ENCODE measurements at places on chromosomes 5 and 9.

DNA sequence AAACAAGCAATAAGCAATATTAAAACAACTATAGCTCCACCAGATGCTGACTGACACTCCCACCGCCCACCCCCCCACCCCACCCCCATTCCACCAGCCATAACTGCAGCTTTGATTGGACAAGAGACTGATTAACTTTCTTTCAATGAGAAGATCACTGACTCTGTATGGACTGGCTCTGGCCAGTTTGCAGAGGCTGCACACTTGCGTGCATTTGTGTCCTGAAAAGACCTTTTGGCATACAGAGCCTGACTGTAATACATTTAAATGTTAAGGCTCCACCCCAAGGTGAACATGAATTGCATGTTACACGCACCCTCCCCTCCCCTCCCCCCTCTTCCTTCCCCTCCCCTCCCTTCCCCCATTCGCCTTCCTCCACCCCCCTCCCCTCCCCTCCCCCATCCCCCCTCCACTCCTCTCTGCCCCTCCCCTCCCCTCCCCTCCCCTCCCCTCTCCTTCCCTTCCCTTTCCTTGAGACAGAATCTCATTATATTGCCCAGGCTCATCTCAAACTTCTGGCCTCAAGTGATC, 31.1 kb downstream of the FGD3 start:
- no peak for DNase-seq

GRCh38 chr9:125262294-125262991, 817 bp downstream of the GAPVD1 start:
- DNase-seq = no peak

GRCh38 chr5:42927730-42928129, 112.4 kb downstream of the ANXA2R start:
- DNase-seq = no peak

GRCh38 chr5:57825031-57825686, 342.5 kb upstream of the ACTBL2 start:
- DNase-seq = no peak

GRCh38 chr9:131892162-131892707, 152.4 kb upstream of the RAPGEF1 start:
- no peak for DNase-seq

- no peak for DNase-seq
Measured at GRCh38 chr9:125355601-125356000, 94.0 kb downstream of the GAPVD1 start.

- DNase-seq = no peak
Measured at GRCh38 chr5:136001466-136001981, 27.3 kb upstream of the TGFBI start.

DNA sequence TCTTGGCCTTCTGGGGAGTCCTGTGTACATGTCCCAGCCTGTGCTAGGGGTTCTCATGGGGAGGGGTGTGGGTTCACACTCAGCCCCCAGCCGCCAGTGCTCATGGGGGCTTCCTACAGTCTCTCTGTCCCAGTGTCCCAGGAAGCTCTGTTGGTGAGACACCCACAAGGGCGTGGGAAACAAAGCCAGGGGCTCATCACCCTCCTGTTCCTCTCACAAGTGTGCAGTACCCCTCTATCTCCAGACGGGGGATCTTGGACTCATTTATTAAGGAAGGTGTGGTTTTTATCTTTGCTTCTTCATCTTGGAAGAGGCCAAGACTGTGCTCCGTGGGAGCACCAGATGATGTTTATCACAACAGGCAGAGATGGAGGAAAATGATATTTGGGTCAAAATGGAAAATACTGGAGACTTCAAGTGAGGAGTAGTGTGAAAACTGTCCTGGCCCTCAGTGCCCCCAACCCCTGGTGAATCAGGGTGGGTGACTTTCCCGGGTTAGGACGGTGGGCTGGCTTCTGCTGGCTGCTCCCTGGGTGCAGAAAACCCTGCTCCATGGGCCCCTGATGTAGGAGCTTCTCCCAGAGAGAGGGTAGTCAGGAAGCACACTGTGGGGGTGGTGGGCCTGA, 15.2 kb downstream of the TMEM171 start:
- DNase-seq = no peak

- DNase-seq = no peak
Measured at GRCh38 chr5:139912158-139912557, 116.5 kb downstream of the PSD2 start.

- DNase-seq = no peak
Measured at GRCh38 chr9:91391412-91391811, 29.7 kb upstream of the AUH start.

DNA sequence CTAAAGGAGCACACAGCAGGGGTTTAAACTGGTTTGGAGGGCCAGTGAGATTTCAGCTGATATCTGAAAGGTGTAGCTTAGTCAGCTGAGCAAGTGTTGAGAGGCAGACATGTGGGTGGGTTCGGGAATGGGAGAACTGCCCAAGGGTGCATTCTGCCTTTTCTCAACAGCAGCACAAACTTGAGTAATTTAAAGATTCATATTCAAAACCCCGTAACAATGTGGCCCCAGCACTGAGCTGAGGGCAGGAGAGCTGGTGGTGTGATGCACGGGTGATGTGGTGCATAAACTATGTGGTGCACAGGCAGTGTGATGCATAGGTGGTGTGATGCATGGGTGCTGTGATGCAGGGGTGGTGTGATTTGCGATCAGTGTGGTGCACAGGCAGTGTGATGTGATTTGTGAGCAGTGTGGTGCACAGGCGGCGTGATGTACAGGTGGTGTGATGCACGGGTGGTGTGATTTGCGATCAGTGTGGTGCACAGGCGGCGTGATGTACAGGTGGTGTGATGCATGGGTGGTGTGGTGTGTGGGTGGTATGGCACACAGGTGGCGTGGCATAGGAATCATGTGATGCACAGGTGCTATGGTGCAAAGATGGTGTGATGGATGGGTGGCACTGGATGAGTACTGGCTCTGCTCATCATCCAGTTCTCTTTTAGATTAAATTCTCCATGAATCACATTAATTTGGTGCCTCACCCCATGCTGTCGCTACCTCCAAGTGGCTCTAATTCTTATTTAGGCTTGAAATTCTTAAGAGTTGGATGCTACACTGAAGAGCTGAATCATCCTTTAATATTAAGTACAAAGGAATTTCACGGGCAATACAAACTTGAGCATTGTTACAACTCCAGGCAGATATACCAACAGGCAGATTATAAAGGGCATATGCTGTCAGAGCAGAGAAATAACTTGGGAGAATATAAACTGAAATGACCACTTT, 53.6 kb downstream of the DAP start:
- no peak for DNase-seq

- DNase-seq = no peak
Measured at GRCh38 chr5:177425196-177425800, 1.2 kb upstream of the GRK6 start.

DNA sequence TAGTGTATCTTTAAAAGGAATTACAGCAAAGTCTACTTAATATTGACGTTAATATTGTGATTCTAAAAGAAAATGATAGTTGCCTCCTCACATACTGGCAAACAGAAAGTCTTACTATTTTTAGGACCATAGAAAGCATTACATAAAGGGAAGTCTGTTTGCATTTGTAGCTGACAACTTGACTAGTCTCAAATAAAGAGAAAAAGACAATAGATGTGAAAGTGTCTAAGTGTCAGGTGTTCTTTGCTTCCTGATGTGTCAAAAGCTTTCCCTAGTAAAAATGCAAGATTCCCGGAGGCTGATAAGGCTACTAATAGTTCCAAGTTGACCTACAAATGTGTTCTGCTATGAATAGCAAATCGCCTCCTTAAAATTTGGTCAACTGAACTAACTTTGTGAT, 259.7 kb downstream of the CDH10 start:
- DNase-seq = no peak

- no peak for DNase-seq
Measured at GRCh38 chr9:135023088-135023785, 64.2 kb upstream of the OLFM1 start.

DNA sequence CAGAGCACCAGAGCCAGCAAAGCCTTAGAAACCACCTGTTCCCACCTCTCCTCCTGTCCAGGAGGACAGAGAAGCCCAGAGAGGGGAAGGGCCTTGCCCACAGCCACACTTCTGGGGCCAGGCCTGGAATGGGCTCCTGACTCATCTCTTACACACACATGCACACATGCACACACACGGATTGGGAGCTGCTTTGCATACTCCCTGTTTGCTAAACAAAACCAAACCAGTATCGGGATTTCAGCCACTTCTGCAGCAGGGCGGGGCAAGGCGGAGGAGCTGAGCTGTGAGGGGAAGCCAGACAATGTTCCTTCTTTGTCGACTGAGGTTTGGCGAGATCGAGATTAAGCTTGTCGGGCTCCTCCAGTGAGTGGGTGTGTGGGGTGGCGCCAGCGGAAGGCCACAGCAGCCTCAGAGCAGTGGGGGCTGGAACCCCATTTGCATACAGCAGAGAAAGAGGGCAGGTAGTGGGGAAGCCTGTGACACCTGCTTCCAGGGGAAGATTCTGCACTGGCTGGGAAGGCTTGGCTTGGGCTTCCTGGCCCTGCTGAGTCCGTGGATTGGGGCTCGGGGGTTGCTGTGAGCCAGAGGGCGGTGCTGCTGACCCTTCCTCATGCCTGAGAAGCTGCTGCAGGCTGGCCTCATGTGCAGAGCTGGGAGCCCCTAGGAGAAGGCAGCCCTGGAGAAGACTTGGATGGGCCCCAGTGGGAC, 16.1 kb downstream of the GFI1B start:
- no peak for DNase-seq

- no peak for DNase-seq
Measured at GRCh38 chr5:78827725-78828124, 157.4 kb downstream of the ARSB start.

- no peak for DNase-seq
Measured at GRCh38 chr5:173243831-173244305, 8.9 kb upstream of the NKX2-5 start.

DNA sequence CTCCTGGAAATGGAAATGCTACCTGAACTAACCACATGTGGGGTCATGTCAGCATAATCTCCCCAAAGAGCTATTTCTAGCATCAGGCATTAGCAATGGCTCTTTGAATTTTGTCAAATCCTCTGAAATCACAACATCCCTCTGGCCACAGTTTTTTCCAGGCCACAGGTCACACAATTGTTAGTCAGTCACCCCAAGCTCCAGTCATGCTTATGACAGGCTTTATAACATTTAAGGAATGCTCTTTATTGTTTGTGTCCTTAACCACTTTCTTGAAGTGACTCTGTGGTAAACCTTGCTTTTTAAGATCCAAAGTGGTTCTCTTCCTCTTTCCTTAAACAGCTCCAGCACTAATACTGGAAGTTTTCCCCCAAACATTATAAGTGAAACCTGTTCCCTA, 169.2 kb upstream of the HMHB1 start:
- DNase-seq = no peak

DNA sequence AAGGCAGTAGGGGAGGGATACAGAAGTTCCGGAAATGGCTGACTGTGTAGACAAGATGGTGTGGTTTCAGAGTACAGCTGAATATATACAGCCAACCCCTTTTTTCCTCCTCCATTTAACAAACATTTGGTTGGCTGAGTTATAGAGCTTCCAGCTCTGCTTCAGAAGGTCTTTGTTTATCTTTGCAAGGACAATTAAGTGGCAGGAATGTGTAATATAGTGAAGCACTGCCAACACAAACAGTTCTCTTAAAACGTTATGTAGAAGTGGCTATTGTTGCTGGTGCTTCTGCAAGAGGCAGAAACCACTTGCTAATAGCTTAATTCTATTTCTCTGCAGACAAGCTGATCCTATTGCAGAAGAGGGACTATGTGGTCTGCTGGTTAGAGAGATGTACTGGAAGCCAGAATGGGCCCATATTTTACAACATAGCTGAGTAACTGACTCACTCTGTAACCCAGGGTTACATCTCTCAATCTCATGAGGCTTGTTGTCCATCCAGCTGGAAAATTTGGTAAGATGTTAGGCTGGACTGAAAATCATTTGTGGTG, 62.7 kb upstream of the OSMR start:
- no peak for DNase-seq

DNA sequence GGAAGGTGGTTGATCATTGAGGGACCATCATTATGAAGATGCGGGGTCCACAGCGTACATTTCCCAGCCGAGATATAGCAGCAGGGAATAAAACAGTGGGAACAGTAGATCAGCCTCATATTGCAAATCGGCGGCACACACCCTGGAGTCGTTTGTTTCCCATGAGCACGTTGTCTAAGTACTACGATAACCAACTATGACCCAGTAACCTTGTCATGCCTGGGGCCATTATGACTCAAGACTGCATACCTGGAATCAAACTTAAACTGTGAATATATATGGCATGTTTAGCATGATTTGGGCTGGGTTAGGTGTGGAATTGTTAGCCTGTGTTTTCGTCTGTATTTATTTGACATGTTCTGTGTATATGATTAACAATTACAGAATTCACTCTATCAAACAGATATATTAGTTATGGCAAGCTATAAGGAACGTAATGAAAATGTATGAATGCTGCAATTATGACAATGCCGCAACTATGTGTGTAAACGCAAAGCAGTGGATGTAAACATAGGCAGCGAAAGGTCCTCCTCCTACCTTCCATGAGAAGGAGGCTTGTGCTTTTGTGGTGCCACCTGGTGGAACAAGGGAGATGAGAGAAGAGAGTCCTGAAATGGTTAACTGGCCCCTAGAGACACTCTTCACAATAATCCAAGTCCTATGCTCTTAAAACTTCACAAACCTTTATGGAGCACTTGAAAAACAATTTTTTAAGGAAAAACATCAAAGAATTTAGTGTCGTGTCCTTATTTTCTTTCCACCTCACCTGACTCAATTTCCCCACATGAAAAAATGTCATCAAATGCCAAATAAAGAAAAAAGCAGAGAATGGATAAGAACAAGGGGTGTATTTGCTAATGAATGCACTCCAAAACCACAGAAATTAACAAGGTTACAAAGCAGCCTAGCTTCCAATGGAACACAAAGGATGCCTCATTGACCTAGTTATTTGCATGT, 47.1 kb downstream of the SEMA5A start:
- DNase-seq = no peak

DNA sequence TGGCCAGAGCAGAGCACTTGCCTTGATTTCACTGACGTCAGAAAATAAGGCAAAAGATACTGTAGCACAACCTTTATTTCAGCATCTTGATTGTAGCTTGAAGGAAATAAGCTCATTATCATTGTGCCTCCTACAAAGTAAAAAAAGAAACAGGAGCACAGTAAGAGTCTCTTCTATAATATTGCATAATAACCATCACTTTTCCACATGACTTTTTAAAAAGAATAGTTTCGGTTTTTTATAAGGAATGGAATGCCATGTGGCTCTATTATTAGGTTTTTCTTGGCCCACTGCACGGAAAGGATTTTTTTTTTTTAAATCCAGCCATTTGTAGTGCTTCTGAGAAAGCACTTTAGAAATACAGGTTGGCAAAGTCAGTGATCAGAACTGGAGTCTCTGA, 655.3 kb downstream of the LRRC70 start:
- DNase-seq = no peak

GRCh38 chr5:75199946-75200345, 36.7 kb downstream of the ANKRD31 start:
- no peak for DNase-seq

DNA sequence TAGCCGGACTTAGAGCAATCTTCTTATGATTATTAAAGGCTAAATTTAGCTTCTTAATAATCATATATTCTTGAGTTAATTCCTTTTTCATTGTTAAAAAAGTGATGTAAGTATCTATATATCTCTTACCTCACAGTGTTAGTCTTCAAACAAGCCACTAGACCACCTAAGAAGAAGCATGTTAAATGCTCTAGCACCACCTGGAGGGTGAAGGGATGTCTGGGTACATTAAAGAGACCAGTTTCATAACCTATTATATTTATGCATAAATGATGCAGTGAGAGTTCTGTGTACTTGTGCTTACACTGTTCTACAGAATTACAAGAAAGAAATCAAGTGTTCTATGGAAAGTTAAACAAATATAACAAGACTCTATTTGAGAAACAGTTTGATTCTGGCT, 55.9 kb upstream of the SLCO6A1 start:
- no peak for DNase-seq

- DNase-seq = no peak
Measured at GRCh38 chr9:98852961-98853360, 45.5 kb downstream of the GALNT12 start.
